ENCODE measurements at places on chromosomes 12 and 14. TPM values are rescaled to one million over a fixed set of nuclear protein-coding genes. Genes with fewer than 3 reads are reported as not detected.

The C3AR1 gene
- 3.0 TPM for polyA plus RNA-seq

The IRAK3 gene
- polyA plus RNA-seq: 34.4 TPM

The ASPG gene
- polyA plus RNA-seq: 23.7 TPM

The OVCH1 gene
- polyA plus RNA-seq: not detected

The SIX4 gene
- polyA plus RNA-seq: 5.5 TPM

The ASCL1 gene
- polyA plus RNA-seq: 2.8 TPM
